ENCODE measurements at places on chromosomes 12 and 14. TPM values are rescaled to one million over a fixed set of nuclear protein-coding genes. Genes with fewer than 3 reads are reported as not detected.

NOVA1 gene
- total RNA-seq: 18.7 TPM

CHPT1 gene
- total RNA-seq: 88.7 TPM

GRCh38 chr12:112346194-112346593, 36.0 kb downstream of the HECTD4 start:
- DNase-seq: no peak

GRCh38 chr14:77457522-77458248, at the start of the genes AHSA1 and VIPAS39:
AHSA1 (plus strand) TSS chr14:77458093; CDS start chr14:77458190, 97 bp downstream.
VIPAS39 (minus strand) TSS chr14:77457601; CDS start chr14:77454102, 3,499 bp downstream.
- DNase-seq: peak; percentile 98

- DNase-seq: no peak
Measured at GRCh38 chr12:27163048-27163715, 80.8 kb upstream of the C12orf71 start.

- peak; percentile 19 for DNase-seq
Measured at GRCh38 chr12:119802472-119802871, 74.6 kb downstream of the CIT start.

DNA sequence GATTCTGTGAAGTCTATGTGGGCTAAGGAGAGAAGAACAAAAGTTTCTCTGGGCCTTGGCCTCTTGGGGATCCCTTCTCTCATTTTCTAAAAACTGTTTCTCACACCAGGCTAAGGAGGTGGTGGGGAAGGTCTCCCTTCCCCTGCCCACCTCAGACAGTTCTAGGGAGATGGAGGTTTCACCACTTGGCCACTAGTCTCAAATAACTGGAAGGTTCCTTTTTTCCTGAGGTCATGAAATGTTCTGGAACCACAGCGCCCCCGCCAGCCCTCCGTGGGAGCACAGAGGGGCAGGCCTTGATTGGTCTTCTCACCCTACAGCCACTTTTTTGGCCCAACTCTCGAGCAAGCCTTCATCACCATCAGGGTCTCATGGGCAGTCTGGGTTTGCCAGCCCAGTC, 12.6 kb downstream of the C12orf43 start:
- DNase-seq: peak; percentile 42

DNA sequence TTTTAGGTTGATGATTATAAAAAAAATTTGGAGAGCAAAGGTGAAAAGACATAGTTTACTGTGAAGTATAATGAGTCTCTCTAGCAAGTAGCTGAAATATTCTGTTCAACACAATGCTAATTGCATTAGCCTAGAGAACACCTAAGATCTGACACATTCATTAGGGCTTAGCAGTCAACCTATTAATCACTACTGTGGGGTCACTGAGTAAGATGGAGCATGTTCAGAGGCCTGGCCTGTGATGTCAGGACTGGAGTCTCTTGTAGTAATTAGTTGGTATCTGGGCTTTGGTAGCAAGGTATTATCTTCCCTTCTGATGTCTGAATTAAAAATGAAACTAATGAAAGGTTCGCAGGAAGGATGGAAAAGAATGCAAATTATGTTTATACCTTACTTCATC, 112.7 kb downstream of the SLC16A7 start:
- no peak for DNase-seq

DNA sequence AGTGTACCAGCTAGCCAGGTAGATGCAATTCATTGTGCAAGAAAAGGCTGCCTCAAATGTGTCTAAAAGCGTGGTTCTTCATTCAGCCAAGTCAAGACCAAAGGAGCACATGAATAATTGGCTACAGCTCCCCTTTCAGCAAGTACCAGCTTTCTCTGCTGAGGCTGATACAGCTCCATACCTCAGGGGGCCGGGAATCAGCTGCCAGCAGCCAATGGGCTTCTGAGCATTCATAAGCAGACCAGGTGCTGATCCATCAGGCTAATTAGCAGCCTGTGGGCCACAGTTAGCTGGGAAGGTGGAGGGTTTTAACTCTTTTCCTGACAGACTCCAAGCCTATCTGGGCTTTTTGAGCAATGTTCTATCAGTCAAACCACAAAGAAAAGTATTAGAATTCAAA, 264.7 kb downstream of the APAF1 start:
- no peak for DNase-seq

GRCh38 chr12:106359646-106360399, 2.3 kb downstream of the POLR3B start:
- no peak for DNase-seq

- no peak for DNase-seq
Measured at GRCh38 chr12:46904406-46905238, 78.8 kb upstream of the SLC38A4 start.

DNA sequence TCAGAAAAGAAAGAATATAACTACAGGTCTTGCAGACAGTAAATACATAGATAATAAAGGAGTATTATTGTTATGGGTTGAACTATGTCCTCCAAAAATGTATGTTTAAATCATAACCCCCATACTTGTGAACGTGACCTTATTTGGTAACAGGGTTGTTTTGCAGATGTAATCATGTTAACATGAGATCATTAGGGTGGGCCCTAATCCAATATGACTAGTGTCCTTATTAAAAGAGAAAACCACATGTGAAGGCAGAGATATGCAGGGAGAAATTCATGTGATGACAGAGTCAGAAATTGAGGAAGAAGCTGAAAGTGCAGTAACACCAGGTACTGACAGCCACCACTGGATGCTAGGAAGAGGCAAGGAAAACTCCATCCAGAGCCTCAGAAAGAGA, 29.0 kb downstream of the MAGOHB start:
- DNase-seq: no peak

GRCh38 chr14:64708148-64709004, 4.2 kb downstream of the PLEKHG3 start:
- no peak for DNase-seq

Data from mucosa of gallbladder (tissue), 1 donor.